Activated T-cell treated with anti-CD3 and anti-CD28 coated beads for 1 hour (primary cell): ENCODE measurements at places on chromosomes 2 and 18.

- DNase-seq: no peak
Measured at GRCh38 chr18:26653943-26654615, 105.7 kb upstream of the KCTD1 start.

DNA sequence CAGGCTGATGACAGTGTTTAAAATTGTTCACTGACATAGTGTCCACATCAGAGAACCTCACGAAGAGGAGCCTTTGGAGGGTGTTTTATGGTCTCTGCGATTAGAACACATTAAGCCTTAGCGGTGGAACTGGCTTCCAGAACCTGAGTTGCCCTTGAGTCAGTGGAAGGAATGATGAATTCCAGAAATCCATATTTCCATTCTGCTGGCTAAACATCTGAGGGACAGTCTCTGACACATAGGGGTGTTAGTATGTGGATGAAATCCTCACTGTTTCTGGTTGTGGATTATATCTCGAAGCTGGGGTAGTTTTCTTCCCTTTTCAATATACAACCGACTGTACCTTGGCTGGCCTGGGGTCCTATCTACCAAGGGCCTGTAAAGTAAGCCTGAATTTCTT, 4.0 kb downstream of the CASP10 start:
- no peak for DNase-seq

- DNase-seq: no peak
Measured at GRCh38 chr2:170887496-170887895, 41.6 kb upstream of the GORASP2 start.

DNA sequence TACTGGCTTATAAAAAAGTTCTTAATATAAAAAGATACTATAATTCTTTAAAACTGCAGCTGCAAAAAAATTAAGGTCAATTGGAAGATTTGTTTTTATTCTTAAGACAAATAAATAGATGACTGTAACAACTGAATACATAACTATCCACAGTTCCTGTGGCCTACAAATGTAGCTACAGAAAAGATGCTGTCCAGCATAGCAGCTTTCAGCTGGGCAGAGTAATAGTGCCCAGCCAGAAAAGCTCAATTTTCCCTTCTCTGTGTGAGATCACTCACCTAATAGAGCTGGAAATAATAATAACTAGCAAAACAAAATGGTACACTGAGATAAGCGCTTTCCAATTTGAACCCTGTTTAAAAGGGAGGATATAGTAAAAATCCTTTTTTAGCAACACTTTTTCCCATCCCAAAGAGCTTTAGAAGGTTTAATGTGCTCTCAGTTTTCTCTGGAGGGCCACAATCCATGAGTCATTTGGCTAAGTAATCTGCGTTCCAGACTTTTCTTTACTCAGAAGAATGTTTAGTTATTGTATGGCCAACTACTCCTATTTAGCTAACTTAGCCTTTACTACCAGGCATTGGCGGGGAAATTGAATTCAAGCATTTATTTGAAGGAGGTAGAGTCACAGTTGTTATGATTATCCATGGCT, 158.1 kb upstream of the SLC39A10 start:
- no peak for DNase-seq

- DNase-seq: peak; percentile 37
Measured at GRCh38 chr2:207165121-207166038, at the start of gene KLF7. Gene KLF7 (minus strand): TSS chr2:207165948. CDS start chr2:207165568, 380 bp downstream.

- no peak for DNase-seq
Measured at GRCh38 chr2:217444932-217445331, 557.9 kb downstream of the TNS1 start.

DNA sequence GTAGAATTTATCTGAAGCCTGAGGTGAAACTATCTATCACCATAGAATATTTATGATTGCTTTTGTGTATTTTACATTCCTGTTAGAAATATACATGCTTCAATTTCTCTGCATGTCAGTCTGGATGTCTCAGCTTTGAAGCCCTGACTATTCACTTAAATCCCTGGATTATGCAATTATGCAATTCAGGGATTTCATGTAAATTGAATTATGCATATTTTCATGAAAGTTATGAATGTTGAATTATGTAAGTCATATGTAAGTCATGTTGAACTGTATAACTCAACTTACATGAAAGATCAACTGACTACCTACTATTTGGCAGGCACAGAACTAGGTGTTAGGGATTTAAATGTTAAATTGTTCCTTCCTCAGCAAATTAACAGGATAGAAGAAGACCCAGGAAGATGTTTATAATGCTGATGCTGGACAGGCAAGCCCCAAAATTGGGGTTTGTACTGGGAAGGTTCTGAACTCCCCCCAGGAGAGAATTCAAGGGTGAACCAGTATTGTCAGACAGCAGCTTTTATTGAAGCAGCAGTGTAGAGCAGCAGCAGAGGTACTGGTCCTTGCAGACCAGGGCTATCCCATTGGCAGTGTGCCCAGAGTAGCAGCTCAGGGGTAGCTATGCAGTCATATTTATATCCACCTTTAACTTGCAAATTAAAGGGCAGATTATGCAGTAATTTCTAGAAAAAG, 236.5 kb downstream of the ZNF804A start:
- DNase-seq: no peak

DNA sequence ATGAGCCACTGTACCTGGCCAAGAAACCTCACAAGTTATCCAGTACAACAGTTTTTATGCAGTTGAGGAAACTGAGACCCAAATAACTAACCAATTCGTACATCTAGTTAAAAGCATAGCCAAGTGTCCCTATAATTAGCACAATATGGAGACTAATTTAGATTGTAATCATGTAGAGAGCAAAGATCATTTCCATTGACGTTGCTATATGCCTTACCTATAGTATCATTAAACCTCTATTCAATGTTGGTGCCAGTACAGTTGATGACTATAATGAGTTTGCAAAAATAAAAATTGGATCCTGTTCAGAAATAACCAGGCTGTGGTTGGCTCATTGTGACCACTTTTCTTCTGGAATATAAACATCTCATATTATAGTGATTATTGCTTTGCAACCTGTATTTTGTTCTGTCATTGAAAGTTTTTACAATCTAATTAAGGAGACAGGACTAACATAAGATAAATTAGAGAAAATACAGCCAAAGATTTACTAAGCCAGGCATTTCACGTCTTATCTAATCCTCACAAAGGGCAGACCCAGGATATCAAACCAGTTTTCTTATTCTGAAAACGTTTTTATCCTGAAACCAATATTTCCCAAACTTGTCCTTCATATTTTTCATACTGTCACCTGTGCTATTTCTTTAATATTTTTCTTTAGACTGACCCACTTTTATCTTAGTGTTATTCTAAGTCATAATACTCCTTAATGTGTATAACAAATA, 130.0 kb upstream of the STON1 start:
- no peak for DNase-seq

- DNase-seq: no peak
Measured at GRCh38 chr2:65545837-65546805, 113.7 kb upstream of the SPRED2 start.

DNA sequence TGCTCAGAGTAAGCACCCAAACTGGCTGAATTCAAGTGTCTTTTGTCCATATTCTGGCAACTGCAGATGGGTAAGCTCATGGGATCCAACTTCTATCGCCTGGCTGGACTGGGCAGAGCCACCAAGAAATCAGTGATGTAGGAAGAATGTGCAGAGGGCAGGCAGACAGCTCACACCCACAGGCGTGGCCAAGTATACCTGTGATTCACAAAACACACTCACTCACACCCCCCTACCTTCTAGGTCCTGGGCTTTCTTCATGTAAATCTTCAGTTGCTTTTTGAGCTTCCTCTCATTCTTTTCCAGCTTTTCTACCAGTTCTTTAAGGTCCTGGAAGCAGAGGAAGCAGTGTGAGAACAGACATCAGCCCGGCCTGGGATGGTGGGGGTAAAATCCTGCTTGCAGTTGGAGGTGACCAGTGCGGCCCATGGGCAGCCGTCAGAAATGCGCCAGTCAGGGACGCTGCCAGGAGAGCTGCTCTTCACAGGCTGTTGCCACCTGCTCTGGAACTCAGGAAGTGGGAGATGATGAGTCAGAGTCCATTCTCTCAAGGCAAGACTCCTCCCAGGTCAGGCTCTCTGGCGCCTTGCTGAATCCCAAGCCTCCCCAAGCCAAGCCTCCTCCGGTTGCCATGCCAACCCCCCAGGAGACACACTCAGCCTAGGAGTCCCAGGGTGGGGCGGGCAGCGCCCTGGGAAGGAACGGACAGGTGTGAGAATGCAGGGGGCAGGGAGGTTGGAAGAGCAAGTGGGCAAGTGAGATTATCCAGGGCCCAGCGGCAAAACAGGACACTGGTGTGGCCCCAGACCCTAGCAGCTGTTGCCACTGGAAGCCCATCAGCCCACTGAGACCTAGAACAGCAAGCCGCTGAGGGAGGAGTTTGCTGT, 36.2 kb upstream of the ACAA2 start:
- DNase-seq: no peak

DNA sequence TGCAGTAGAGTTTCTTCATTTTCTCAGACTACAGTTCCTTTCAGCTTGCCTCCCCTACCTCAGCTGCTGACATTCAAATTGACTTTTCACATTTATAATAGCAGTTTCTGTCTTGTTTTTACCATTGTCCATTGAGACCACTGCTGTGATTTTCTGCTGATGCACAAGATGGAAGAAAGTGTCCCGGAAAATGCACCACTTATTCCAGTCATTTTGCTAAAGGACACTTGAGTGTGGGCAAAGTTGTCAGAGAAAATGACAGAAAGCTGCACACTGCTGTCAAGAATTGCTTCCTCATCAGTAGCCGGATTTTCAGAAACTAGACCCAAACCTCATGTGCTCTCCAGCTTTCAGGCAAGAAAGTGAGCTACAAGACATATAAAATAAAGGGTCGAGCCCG, 546.2 kb upstream of the SETBP1 start:
- no peak for DNase-seq

GRCh38 chr2:85702172-85702571, 8.0 kb downstream of the GNLY start:
- no peak for DNase-seq

DNA sequence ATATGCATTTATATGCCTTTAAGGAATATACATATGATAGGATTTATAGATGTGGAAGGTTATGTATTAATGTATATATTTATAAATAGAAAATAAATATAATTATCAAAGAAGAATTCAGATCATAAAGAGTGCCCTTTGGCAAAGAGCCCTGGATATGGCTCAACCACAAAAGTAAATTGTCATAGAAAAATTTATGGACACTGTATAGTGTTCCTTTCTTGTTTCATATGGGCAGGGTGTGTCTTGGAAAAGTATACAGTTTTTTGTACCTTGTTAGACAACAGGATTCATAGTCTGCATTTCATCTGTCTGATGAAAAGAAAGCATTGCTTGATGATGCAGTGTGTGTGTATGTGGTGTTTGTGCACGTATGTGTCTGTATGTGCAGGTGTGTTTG, 2.9 kb downstream of the UGT1A7 start:
- no peak for DNase-seq

DNA sequence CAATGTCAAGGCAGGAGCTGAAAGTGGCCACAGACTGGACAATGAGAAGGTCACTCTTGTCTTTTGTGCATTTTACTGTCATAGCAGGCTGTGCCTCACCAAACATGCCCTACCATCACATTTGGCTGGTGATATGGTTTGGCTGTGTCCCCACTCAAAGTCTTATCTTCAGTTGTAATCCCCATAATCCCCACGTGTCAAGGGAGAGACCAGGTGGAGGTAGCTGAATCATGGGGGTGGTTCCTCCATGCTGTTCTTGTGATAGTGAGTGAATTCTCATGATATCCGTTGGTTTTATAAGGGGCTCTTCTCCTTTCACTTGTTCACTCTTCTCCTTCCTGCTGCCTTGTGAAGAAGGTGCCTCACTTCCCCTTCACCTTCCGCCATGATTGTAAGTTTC, 49.6 kb upstream of the STPG4 start:
- DNase-seq: no peak

DNA sequence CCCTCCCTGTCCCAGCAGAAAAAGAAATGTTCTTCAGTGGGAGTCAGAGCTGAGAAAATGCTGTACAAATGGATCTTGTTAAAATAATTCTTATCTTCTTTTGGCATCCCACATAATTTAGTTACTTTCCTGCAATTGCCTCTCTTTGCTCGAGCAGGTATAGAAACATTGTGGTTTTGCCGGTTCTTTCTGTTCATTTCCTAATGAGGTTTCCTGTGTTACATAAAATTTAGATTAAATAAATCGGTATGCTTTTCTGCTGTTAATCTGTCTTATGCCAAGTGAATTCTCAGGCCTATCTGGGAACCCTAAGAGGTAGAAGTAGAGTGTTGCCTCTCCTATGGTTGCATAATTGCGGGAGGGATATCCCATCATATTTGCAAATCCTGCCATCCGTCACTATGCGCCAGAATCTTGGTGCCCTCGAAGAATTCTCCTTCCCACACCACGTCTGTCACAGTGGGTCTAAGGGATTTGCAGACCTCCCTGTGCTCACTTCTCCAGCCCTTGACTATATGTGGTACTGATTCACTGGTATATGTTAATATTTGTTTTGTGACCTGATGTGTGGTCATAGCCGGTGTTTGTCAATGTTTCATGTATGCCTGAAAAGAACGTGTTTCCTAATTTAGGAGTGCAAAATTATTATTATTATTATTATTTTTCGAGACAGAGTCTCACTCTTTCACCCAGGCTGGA, 12.2 kb upstream of the HDAC4 start:
- DNase-seq: no peak

DNA sequence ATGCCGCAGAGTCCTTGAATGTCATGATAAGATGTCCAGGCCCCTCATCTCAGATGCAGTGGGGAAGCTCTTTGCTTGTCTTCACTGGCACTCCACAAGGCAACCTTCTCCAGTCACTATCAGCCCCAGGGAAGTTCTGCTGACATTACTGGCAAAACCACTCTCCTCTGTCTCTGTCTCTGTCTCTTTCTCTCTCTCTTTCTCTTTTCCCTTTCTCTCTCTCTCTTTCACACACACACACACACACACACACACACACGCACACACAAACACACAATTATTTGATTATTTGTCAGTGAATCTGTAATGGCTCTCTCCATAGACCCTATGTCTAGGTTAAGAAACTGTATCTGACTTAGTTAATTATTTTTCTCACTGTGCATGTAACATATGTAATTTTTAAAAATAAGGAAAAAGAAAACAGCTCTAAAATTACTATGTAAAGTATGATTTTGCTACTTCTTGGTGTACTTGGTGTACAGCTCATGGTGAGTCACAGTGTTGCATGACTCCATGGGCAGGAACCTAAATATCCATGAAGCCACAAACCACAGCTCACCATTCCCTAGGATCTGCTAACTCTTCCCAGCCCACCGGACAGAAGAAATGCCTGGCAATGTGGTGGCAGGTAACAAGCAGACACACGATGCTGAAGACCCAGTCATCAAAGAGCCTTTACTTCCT, 594.9 kb upstream of the ID2 start:
- no peak for DNase-seq

DNA sequence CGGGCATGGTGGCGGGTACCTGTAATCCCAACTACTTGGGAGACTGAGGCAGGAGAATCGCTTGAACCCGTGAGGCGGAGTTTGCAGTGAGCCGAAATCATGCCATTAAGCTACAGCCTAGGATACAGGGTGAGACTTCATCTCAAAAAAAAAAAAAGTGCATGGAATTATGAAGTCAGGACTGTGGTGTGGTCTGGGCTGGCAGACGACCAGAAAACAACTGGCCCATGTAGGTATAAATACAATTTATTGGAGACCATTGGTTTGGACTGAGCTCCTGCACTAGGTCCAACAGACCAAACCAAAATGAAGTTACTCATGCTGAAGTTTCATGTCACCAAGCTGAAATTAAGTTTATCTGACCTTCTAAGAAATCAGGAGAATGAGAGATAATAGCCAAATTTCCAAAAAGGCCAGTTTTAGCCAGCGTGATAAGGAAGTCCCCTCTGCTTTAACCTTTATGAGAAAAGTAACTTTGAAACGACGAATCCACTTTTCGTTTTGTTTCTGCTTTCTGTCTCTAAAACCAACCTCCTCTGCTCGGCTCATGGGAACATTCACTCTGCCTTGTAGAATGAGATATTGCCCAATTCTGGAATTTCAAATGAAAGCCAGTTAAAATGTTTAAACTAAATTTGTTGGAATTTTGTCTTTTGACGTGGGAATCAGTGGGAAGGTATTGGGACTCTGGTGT, 17.7 kb upstream of the RAB10 start:
- no peak for DNase-seq
